ENCODE measurements at places on chromosomes 11 and 22. TPM values are rescaled to one million over a fixed set of nuclear protein-coding genes. Genes with fewer than 3 reads are reported as not detected.

GRCh38 chr11:117055469-117055868 lies 42.8 kb downstream of the SIK3 start:
- DNase-seq, result no peak

DNA sequence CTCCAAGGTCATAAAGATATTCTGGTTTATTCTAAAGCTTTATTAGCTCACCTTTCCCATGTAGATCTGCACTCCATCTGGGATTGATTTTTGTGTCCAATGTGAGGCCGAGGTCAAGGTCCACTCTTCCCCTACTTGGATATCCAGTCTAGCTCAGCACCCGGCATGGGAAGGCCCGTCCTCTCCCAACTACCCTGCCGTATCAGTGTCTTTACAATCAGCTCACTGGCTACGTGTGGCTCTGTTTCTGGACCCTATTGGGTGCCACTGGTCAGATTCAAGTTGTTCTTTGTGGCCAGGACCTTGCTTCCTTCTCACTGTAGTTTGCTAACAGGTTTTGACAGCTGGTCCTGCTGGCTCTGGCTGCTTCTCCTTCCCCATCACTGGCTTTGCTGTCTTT lies 30.9 kb downstream of the KCNQ1OT1 start:
- DNase-seq, result no peak

PHF21B gene
- not detected for total RNA-seq

BRD1 gene
- 31.3 TPM for total RNA-seq

TEAD1 gene
- 103 TPM for total RNA-seq

OR8G5 gene
- not detected for total RNA-seq
